ENCODE measurements at places on chromosomes 4 and X.

DNA sequence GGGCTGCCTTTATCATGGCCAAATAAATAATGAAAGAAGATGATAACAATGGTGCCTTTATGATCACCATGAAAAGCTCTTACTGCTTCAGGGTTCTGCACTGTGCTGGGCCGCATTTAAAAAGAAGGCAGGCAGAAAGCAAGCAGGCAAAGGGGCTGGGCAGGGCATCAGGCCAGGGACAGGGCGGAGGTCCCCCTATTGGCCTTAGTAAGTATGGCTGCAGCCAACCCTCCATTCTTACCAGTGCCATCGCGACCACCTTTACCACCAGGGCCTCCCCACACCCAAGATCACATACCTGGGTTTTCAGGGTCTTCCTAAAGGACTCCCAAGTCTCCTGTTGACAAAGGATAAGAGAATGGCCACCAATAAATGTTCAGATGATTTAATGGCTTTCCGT is 38.9 kb downstream of the CNGA2 start:
- DNase-seq: no peak

DNA sequence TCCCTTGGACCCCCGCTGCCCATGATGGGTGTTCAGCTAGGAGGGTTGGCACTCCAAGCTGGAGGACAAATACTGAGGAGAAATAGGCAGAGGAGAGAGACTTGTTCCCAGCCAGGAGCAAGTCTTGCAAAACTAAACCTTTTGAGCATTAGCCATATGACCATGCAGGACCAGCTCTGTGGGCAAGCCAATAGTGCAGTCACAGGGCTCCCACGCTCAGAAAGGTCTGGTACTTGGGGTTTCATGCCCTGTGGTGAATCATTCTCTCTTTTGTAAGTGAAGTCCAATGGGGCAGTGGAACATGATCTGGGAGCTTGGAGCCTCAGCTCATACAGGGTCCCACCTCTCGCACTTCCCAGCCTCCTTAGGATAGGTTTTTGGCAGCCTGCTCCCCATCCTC is 300.9 kb downstream of the BCOR start:
- DNase-seq: no peak

- no peak for DNase-seq
Observed at GRCh38 chr4:33111117-33111516, 2390.9 kb downstream of the PCDH7 start.

DNA sequence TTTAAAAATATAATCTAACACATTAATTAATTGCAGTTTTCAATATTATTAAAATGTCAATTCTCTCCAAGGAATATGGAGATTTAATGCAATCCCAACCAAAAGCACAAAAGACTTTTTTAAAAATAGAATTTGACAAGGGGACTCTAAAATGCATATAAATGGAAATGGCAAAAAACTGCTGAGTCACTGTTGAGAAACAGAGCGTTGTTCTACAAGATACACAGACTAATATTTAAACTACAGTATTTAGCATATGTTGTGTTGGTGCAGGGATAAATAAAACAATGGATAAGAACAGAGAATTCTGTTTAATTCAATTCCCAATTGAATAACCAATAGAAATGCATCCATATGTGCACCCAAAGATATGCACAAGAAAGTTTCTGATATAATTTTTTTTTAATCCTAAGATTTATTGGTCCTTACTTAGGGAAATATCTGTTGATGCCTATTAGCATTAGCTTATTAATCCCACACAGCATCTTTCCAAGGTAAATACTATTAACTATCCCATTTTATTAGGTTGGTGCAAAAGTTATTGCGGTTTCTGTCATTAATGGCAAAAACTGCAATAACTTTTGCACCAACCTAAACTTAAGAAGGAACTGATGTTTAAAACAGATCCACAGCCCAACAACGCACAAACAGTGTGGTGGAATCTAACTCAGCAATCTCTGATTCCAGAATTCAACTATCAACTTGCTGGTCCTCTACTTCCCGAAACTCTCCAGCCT is 86.8 kb upstream of the VEGFC start:
- DNase-seq: no peak

DNA sequence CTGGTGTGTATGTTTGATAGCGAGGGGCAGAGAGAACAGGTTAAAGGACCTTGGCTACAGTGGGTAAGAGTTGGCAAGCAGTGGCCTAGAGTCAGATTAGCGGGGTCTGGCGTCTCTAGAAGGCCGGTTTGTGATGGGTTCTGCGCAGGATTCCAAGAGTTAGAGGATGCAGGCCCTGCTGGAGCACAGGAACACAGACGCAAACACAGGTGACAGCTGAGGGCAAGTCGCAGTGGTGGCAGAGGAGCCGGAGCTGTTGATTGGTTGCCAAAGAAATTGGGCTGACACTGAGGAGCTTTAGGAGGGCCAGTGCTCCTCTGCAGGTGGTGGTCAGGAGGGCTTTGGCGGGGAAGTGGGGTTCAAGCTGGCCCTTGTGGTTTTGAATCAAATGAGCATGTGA is 3.8 kb downstream of the TADA2B start:
- DNase-seq: no peak

GRCh38 chr4:37446016-37446415 is 201.5 kb downstream of the NWD2 start:
- no peak for DNase-seq

GRCh38 chr4:33255094-33255493 is 2534.9 kb downstream of the PCDH7 start:
- no peak for DNase-seq

DNA sequence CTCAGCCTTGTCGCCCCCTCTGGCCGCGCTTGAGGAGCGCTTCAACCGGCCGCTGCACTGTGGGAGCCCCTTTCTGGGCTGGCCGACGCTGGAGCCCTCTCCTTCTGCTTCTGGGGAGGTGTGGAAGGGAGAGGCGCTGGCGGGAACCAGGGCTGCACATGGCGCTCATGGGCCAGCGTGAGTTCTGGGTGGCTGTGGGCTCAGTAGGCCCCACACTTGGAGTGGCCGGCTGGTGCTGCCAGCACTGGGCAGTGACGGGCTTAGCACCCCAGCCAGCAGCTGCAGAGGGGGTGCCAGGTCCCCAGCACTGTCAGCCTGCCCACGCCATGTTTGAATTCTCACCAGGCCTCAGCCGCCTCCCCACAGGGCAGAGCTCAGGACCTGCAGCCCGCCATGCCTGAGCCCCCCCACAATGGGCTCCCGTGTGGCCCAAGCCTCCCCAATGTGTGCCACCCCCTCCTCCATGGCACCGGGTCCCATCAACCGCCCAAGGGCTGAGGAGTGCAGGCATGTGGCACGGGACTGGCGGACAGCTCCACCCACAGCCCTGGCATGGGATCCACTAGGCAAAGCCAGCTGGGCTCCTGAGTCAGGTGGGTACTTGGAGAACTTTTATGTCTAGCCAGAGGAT is 615.2 kb downstream of the TRIML1 start:
- no peak for DNase-seq

DNA sequence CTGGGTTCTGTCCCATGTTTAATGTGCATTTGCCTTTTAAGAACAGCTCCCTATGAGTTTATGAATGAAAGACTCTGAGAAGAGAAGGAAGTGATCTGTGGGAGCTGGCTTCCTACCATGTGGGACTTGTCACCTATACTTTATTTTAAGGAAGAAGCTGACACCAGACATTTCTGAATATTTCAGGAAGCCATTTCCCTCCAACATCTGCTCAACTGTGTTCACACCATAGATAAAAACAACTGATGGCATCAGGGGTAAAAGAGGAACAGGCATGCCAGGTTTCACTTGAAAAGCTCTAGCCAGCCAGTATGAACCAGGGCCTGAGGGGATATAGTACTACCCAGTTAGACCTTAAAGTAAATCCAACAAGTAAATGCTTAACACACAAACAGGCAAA is 116.0 kb downstream of the COL4A6 start:
- DNase-seq: no peak

DNA sequence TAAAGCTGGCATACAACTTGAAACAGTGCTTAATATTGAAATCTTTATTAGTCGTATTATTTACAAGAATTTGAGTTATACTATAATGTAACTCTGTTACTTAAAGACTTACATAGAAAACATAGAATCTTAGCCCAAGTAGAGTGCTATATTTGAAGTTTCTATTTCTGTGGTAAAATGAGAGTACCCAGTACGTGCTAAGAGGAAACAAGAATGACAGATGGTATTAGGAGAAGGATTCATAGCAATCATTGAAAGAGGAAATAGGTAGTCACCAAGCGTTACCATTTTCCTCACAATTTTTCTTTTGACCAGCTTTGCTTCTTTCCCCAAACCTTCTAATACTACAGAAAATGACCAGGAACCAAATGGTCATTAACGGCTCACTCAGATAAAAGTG is 412.1 kb upstream of the GRIA3 start:
- no peak for DNase-seq

DNA sequence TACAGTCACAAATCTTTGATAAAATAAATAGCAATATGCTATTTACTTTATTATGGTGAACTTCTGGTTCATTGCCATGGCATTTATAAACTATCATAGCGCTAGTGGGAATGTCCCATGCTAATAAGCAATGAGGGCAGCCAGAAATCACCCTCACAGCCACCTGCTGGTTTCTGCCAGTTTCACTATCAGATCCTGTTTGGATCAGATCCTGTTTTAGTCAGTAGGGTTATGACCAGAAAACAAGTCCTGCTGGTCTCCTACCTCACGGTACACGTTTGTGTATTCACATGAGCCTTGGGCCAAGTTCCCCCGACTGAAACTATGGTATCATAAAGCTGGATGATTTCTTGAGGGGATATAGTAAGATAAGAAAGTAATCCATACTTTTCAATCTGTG is 17.7 kb downstream of the FOXR2 start:
- no peak for DNase-seq

- DNase-seq: no peak
Observed at GRCh38 chr4:76741663-76742020, 156.3 kb downstream of the SOWAHB start.
